ENCODE measurements at places on chromosomes 7 and 10.
A peak's percentile ranks its signal among the peaks of the same experiment; 100 is the strongest.

DNA sequence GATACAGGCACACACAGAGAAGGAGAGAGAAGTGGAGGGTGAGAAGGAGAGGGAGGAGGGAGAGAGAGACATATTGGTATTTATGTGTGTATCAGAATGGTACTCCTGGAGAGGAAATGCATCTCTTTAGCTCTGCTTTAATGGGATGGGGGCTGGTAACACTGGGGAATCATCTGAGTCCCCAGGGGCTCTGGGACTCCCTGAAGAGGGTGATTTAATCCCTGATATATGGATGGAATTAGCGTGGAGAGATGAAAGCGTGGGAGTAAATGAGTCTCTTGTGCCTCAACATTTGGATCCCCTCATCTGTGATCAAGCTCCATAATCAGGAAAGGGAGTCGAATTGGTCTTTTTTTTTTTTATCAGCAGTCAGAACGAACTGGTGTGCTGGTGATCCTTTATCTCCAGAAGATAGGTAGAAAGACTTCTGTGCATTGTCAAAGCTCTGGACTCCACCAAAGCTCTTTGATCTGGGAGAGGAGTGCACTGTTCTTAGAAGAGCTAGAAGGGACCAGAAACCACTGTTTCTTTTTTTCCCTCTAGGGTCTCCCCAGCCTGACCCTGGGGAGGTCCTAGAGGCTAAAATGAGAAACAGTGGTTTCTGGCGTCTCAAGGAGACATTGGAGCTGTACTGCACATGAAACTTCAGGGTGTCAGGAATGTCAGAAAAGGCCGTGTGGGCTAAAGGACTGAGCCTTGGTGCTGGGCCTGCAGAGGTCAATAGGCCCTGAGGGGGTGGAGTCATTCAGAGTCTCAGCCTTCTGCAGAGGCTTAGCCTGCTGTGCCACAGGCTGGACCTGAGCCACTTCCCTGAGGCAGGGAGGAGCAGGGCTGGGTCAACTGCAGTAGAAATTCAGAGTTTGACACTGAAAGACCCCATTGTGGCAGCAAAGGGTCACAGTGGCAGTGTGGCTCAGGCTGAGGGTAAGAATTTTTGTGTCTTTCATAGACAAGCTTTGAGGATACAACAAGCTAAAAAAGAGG, 234.4 kb upstream of the SLC26A5 start:
- DNase-seq: no peak

DNA sequence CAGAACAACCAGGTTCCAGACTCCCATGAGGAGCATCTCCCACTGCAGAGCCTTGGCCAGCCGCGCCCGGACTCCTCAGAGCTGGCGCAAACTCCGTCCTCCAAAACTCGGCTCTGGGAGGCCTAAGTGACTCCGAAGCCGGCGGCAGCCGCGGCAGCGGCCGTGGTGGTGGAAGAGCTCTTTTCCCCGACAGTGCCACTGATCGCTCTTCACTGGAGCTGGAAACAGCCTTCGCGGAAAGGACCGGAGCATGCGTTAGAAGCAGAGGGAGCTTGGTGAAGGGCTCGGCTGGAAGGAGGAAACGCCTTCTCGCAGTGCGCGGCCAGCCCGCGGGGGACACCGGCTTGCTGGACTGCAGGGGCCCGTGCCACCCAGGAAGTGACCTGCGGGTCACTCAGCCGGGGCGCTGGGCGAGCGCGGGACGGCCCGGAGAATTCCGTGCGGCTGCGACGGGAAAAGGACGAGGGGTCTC, 5.0 kb upstream of the HOXA13 start:
- DNase-seq: peak; percentile 9

- no peak for DNase-seq
Observed at GRCh38 chr7:132825932-132826835, 249.9 kb upstream of the PLXNA4 start.

DNA sequence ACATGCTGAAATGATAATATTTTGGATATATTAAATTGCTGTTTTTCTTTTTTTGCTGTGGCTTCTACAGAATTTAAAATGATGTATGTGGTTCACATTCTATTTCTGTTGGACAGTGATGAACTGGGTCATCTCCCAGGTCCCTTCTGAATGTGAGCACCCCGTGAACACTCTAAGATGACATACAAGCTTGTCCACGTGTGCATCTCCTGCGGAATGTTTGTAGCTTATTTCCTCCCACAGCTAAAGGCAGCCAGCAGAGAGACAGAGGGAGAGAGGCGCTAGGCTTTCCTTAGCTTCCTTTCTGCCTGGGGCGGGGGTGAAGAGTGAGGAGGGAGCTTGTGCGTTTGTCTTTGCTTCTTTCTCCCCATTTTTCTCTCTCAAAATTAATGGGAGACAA, 219.1 kb downstream of the EMX2 start:
- no peak for DNase-seq

GRCh38 chr10:131726076-131726880, 174.5 kb upstream of the PPP2R2D start:
- DNase-seq: peak; percentile 69

GRCh38 chr7:55244006-55244745, 121.0 kb upstream of the LANCL2 start:
- no peak for DNase-seq

Data from hematopoietic multipotent progenitor cell (in vitro differentiated cells).